Keratinocyte (primary cell): ENCODE measurements at places on chromosomes 2 and 18. TPM values are rescaled to one million over a fixed set of nuclear protein-coding genes. Genes with fewer than 3 reads are reported as not detected.

Gene ACMSD
- polyA plus RNA-seq = not detected in 3 replicates

Gene SCN1A
- not detected in 3 replicates for polyA plus RNA-seq

Gene KIF5C
- 0.01 to 0.09 TPM (median 0.03 TPM) in 3 replicates for polyA plus RNA-seq

Gene KCTD1
- polyA plus RNA-seq = 18.7 to 57.6 TPM (median 32.1 TPM) in 3 replicates

Gene SRD5A2
- polyA plus RNA-seq = 0.02 to 0.28 TPM (median 0.04 TPM) in 3 replicates

Gene DYSF
- 8.2 to 20.6 TPM (median 12.9 TPM) in 3 replicates for polyA plus RNA-seq

Gene MDH1B
- polyA plus RNA-seq = 0.56 to 1.0 TPM (median 0.91 TPM) in 3 replicates

Gene IL18R1
- polyA plus RNA-seq = 1.5 to 1.7 TPM (median 1.6 TPM) in 3 replicates

Gene MRPL44
- 18.2 to 27.9 TPM (median 27.1 TPM) in 3 replicates for polyA plus RNA-seq

Gene CROCC2
- not detected in 3 replicates for polyA plus RNA-seq

Gene EML6
- 0.26 to 2.0 TPM (median 0.96 TPM) in 3 replicates for polyA plus RNA-seq
